ENCODE measurements at places on chromosomes 5 and 9.

DNA sequence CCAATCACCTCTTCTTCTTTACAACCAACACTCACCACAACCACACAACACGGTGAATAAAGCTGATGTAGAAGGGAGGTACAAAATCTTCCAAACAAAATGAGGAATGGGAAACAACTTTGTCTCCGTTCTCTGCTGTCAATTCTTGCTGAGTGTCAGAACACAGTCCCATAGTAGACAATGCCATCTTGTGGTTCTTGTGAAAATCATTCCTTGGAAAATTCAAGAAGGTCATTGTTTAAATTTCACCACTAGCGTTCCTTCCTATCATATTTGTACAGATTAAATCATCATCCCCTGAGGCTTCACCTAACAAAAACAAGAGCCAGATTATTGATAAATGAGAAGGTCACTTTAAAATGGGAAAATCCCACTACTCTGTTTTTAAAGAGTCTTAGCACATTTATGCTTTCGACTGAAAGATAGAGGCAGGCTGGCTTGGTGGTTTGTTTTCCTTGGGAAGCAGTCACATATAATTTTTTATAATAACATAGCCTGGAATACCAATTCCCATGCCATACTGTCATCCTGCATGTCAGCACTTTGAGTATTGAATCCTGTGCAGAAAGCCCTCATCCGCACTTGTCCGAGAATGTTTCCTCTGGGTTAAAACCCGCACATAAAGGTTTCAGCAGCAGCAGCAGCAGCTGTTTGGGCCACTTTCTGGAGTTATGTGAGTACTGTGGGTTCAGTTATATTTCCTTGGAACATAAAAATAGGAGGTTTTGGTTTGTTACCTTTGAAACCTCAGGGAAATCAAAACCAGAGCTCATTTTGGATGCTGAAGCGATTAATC, 395.0 kb upstream of the SMARCA2 start:
- DNase-seq: no peak

DNA sequence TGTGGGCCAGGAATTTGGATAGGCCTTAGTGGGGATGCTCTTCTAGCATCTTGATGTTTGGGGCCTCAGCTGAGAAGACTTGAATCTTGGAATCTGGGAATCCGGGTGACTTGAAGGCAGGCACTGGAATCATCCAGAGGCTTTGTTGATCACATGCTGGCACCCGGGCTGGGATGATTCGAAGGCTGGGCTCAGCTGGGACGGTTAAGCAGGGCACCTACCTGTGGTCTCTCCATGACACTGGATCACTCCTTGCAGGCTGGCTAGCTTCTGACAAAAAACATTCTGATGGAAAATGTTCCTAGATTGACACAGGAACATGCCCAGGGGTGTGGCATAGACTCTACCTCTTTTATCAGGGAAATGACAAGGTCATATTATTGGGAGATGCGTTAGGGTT, 149.1 kb downstream of the TENT4A start:
- DNase-seq: no peak

- no peak for DNase-seq
Measured at GRCh38 chr9:87593359-87593980, 95.8 kb downstream of the DAPK1 start.

DNA sequence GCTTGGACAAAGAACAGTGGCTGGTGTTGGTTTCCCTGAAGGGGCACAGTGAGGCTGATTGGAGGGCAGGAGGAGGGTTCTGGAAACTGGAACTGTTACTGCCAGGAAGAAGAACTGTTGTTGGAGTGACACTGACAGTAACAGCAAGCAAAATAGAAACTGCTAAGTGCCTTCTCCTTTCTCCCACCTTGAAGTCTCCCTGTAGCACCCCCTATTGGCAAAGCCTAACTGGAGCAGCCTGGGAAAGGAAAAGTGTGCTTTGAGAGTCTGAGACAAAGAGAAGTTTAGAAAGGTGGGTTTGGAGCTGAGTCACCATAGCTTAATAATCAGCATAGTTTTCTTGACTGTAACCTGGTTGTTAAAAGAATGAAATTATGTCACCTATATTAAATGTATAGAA, 2.5 kb upstream of the TMEM174 start:
- no peak for DNase-seq

GRCh38 chr5:69492923-69493395, 369 bp downstream of the OCLN start:
- DNase-seq: no peak

DNA sequence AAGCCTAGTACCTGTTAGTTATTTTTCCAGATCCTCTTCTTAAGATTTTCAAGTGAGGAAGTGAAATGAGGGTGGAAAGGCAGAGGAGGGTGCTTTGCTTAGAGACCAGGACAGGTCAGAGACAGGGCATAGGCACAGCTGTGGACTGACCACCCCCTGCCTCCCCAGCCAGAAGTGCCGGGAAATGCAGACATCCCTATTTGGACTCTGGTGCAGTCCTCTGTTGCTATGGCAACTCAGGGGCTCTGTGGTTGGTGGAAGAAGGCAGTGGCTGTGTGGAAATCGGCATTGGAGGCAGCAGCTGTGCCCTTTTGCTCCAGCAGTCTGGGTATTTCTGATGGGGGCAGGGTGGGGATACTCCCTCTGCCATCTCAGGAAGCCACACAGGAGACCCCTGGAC, 43.3 kb upstream of the NDFIP1 start:
- DNase-seq: peak; percentile 56

GRCh38 chr9:86655147-86655546, 292.2 kb downstream of the GAS1 start:
- DNase-seq: no peak

GRCh38 chr5:111453747-111454146, 58.6 kb downstream of the STARD4 start:
- DNase-seq: no peak

DNA sequence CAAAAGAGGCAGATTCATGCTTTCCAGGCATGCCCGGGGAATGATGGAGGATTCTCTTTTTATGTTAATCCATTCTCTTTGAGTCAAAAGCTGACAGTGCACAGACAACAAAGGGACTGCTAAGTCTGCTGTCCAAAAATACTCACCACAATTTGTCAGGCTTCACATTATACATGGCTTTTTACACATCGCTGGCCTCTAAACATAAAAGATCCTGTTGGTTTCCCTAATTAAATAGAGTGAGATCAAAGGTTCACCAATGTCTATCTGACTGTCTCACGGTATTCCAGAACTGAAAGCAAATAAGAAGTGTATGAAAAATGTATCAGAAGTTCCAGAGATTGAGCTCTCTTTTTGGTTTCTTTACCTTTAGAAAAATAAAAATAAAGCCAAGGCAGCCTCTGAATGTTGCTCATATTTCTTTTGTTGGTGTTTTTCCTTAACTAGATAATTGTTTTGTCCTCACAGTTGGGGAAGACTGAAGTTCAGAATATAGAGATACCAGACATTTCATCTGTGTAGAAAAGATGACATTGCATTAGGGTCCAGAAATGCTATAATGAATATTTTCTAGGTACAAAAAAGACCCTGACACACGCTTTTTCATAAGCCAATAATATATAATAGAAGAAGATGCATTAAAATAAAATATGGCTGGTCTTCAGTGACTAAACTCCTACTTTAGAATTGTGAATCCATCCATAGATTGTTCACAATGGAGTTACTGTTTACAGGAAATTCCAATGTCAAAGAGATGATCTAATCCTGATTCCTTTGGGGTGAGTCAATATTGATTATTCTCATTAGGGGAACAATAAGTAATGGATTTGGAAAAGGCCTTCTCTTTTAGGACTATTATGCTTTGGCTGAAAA, 688.2 kb upstream of the CDH6 start:
- DNase-seq: no peak

DNA sequence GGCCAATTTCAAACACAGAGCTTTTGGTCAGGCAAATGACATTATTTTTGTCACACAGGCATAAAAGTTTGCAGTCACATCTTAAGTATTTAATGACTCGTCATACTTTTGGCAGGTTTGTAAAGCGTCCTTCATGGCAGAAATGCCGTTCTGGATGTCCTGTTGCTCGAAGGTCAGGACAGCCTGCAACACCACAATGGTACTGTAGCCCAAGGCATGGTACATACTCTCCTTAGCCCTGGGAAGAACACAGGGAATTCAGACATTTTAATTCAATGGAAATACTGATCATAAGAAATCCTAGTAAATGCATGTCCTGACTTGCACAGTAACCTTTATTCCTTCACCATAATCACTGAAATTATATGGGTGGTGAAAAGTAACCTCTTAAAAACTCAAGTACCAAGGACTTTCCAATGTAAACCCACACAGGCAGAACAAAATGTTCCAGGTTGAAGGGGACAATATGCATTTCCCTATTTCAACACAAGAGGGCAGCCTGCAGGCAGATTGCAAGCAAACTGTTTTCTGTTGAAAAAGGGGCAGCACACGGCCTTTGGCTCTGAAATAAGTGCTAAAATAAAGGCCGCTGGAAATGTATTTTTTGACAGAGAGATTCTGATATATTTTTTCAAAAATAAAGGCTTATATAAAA, 95.7 kb downstream of the TTC39B start:
- DNase-seq: no peak

GRCh38 chr9:114139071-114139470, 16.3 kb upstream of the COL27A1 start:
- no peak for DNase-seq

- DNase-seq: no peak
Measured at GRCh38 chr5:112616812-112617547, 120.7 kb upstream of the APC start.

GRCh38 chr5:95731571-95732554, 727 bp downstream of the RHOBTB3 start:
- no peak for DNase-seq

DNA sequence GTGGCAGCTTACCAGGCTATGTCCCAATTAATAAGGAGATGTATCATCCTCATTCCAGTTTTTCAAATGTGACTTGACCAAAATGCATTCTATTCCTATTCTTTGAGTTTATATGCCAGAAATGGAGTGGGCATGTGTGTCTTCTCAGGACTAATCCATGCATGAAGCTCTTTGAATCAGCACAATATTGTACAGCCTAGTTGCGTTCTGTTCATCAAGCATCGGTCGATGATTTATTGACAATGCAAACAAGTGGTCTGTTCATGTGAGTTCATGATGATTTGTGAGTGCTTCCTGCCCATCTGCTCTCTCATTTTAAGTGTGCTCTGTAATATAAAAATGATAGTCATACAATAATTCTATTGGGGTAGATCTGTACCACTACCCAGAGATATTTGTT, 48.3 kb downstream of the PALM2AKAP2 start:
- no peak for DNase-seq

- DNase-seq: no peak
Measured at GRCh38 chr9:73093740-73094379, 57.8 kb upstream of the ANXA1 start.

DNA sequence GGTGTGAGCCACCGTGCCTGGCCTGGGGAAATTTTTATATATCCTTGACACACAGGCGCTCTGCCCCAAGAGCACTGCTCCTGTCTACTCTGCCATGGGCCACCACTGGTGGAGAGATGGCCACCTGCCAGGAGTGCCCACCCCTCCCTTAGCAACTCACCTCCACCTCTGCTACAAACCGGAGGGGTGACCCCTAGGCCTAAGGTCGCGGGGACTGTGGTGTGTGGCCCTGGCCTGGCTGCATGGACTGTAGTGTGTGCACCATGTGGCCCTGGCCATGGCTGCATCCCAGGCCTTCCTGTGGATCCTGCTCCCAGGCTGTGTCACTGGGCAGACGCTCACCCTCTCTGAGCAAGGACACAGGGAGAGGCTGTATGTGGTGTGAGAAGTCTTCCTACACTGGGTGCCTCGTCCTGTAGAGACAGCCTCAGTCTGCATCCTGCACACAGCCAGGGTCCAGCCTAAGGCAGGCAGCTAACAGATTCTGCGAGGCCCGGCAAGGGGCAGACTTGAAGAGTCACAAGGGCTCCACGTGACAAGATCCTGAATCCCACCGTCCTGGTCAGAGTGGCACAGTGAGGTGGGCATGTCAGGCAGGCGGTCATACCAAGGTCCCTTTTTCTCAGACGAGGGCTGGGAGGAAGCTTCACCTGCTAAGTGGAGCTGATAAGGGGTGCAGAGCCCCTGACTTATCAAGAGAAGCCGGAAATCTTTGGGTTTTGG, 10.3 kb downstream of the NINJ1 start:
- DNase-seq: no peak

DNA sequence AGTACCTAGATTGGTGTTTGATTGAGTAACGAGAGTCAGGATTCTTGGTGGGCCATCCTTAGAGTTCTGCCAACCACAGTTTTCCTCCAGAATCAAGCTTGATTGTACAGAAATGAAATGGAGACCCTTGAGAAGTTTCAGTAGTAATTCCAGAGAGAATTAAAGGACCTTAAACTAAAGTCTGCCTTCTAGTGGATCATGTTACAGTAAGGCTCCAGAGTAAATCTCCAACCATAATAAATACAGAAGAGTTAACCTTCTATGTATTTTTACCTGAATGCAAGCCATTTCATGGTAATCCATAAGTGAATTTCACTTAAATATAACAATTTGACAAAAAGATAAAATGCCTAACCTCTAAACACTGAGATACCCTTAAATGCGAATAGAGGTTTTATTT, 53.0 kb upstream of the CNTLN start:
- DNase-seq: no peak

- no peak for DNase-seq
Measured at GRCh38 chr9:137205126-137206069, at the start of the genes NDOR1 and TMEM203. Gene NDOR1 (plus strand): TSS chr9:137205700. CDS start chr9:137205778, 78 bp downstream. Gene TMEM203 (minus strand): TSS chr9:137205648. CDS start chr9:137205414, 234 bp downstream.

- no peak for DNase-seq
Measured at GRCh38 chr5:89967771-89968444, 441.6 kb downstream of the CETN3 start.

- DNase-seq: no peak
Measured at GRCh38 chr9:137320555-137321384, 18.7 kb upstream of the NRARP start.

- no peak for DNase-seq
Measured at GRCh38 chr9:138020120-138020794, 142.7 kb downstream of the CACNA1B start.

DNA sequence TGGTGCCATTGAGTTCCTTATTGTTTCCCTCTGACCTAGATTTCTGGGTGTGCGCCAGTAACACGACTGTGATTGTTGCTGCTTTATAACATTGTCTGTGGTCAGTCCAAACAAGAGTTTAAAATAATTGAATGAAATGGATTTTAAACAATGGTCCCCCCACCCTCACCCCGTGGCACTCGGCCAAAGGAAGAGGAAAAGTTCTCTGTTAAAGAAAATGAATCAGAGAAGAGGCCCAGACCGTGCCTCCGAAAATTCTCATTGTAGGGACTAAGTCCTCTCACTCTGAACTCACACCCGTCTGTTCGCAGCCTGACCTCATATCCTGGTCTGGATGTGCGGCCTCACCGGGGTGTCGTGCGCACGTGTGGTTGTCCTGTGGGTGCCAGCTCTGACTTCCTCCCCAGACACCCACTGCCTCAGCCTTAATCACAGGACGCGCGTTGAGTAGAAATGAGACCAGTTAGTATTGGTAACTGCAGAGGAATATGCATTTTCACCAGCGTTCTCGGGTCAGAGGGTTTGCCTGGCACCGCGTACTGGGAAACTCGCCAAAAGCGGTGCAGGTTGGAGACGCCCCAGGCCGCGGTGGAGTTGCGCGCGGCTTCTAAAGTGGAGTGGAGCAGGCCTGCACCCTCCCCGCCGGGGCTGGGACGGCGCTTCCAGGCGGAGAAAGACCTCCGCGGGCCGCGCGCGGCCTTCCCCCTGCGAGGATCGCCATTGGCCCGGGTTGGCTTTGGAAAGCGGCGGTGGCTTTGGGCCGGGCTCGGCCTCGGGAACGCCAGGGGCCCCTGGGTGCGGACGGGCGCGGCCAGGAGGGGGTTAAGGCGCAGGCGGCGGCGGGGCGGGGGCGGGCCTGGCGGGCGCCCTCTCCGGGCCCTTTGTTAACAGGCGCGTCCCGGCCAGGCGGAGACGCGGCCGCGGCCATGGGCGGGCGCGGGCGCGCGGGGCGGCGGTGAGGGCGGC, at the start of gene ABL1:
Gene ABL1, plus strand, starts transcription at position 884 of the 966 bp plus-strand sequence. CDS start 193 bp downstream, outside the sequence.
- DNase-seq: no peak

- DNase-seq: no peak
Measured at GRCh38 chr9:113587471-113588031, 124.0 kb downstream of the RGS3 start.
